CD14-positive monocyte (primary cell): ENCODE measurements at places on chromosomes 13 and 19.

- DNase-seq: no peak
These were observed 34.6 kb upstream of the KATNAL1 start for GRCh38 chr13:30341815-30342570.

GRCh38 chr19:49301165-49301865 lies 23.7 kb downstream of the SLC6A16 start:
- DNase-seq: peak; percentile 83

DNA sequence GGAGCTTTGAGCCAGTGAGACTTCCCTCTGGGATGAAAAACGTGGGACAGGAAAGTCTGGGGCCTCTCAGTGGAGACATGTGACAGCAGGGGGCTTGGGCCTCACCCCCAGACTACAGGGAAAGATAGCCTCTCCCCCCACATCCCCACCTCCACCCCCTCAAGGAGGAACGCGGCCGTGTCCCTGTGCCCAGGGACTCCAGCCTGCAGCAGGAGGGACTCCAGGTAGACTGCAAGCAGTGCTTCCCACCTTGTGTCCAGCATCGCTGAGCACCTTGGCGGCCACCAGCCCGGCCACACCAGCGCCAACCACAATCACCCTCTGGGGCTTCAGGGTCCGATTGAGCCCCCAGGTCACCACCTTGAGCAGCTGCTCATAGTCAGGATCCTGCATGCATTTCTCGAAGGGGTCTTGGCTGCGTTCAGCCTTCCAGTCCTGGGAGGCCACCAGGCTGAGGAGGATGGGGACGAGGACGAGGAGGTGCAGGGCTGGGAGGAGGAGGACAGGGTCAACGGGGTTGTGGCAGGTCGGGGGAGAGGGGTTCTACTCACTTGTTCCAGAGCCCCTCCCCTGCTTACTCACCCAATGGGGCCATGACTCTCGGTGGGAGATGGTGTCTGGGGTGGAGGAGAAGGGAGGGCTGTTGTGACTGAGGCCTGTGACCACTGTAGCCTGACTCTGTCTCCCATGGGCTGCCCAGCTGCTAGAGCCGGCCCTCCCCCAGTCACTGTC lies 955 bp downstream of the IL4I1 start:
- no peak for DNase-seq

DNA sequence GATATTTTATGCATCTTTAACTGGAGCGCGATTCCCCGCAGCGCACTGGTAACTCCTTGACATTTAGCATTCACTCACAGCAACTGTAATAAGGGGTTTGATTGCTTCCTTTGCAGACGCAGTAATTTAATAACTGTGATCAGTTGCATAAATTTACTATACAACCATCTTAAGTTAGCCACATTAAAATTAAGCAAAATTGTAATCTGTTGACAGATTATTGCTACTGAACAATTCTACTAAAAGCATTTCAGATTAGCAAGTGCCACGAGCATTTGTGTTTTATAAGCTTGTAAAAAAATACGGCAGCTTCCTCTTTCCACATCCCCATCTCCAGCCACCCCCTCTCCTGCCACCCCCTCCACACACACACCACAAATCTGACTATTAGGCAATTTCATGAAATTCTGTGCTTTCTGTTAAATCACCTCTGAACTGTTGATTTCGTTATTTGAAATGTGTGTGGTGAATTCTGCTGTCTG lies 44.4 kb downstream of the TSHZ3 start:
- peak; percentile 80 for DNase-seq

GRCh38 chr19:1383017-1383311 lies 743 bp upstream of the NDUFS7 start:
- DNase-seq: no peak

- no peak for DNase-seq
These were observed 137.5 kb downstream of the TNFRSF19 start for GRCh38 chr13:23707674-23708073.
